ENCODE measurements at places on chromosomes 5 and 9. TPM values are rescaled to one million over a fixed set of nuclear protein-coding genes. Genes with fewer than 3 reads are reported as not detected.

- no peak for DNase-seq
These were observed 55.8 kb downstream of the PDCD1LG2 start for GRCh38 chr9:5566054-5566618.

GRCh38 chr9:113301548-113301947 lies 1.6 kb downstream of the RNF183 start:
- DNase-seq = no peak

TEX48 gene
- total RNA-seq = 44.0 TPM

CCDC192 gene
- 12.9 TPM for total RNA-seq

Measured in testis (tissue), 5 donors.